T-helper 2 cell (primary cell): ENCODE measurements at places on chromosomes 7 and 10.

DNA sequence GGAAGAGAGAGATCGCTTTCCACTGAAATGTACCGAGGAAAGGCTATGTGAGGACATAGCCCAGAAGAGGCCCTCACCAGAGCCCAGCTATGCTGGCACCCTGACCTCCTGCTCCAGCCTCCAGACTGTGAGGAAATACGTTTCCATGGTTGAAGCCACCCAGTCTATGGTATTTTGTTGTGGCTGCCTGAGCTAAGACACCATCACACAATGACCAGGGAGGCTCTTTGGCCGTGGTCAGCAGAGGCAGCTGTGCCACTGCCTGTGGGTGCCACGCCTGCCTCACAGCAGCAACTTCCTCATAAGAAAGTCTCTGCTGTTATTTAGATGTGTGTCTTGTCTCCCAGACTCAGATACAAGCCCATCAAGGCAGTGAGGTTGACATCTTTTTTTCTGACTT lies 182.7 kb upstream of the PLXNA4 start:
- no peak for DNase-seq

DNA sequence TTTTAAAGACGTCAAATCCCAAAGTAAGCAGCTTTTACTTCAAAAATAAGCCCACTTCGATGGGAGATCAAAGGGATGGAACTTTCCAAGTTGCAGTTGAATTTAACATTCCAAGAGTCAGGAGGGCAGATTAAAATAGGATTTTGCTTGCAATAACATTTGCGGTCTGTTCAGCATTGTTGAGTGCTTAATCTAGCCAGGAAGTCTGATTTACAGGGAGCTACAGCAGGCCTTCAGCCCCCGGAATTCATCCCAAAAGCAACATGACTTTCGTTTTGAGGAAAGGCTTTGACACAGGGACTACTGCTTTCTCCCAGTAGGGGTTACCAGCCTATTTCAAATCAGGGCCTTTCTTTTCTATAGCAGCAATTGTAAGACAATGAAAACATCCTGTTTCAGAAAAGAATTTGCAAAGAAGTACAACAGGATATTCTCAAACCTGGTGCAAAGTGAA lies 279.6 kb upstream of the PITRM1 start:
- DNase-seq: no peak

DNA sequence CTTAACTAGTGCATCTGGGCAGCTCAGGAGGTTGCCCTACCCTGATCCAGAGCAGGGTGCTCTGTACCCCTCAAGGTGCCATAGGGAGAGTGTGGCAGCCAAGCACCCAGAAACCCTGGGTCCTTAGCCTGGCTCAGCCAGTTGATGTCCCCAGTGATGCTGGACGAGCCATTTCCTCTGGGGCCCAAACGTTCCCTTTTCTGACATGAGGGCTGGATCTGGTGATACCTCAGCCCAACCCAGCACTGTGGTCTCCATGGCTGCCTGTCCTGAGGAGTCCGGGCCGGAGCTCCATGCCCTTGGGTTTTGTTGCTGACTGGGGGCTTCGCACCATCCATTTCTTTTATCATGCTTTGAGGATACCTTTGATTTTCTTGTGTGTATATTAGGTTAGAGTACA lies 87.9 kb upstream of the IKZF1 start:
- DNase-seq: no peak

GRCh38 chr10:17851611-17852010 lies 42.5 kb downstream of the MRC1 start:
- DNase-seq: no peak

DNA sequence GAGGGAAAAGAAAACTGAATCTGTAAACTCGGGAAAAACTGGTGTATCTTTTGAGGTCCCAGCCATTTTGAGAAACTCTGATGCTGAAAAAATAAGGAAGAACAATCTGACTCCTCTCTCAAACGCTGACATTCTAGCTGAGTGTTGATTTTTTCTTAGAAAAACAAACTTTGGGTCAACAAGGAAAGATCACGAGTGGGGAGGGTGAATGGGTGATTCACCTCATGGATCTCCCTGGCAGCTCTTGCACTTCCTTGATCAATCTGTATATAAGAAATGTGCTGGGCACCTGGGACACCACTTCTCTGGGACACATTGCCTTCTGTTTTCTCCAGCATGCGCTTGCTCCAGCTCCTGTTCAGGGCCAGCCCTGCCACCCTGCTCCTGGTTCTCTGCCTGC lies at the start of gene PIP:
Gene PIP (plus strand): TSS at position 297 of the 400 bp plus-strand sequence. CDS start 40 bp downstream, at position 337.
- no peak for DNase-seq

DNA sequence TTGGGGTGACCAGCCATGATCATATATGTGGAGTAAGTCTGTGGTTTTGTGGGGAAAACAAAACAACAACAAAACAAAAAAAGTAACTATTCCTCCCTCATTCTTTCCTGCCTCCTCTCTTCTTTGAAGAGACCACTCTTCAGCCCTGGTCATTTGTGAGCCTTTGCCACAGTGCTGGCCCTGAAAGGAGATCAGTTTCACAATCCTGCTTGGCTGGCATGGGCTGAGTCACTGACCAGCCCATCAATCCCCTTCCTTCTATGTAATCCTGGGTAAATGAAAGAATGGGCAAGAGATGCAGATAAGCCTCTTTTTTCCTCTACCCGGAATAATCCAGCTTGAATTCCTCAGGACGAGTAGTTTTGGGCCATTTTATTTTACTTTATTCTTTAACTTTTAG lies 13.6 kb downstream of the CSTF2T start:
- no peak for DNase-seq

DNA sequence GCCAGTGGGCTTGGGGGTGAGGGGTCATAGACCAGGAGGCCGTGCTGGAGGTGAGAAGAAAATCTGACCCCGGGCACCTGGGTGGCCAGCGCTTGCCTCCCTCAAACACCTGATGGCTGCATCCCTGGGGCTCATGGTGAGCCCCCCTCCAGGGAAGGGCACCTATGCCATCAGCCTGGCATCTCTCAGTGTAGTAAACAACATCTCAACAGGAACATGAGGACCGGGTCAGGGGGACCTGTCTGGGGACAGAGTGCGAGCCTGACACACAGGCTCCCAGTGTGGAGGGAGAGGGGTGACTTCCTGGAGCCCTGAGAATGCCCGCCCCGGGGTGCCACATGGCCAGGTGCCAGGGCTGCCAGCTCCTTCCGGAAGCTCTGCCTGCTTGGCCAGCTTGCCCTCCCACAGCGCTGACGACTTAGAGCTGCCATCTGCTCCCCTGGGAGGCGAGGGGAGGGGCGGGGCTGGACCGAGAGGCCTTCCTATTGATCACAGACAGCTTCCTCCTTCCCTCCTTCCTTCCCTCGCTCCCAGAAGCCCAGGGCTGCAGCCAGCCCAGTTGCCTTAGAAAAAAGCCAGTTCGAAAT lies 12.3 kb downstream of the STX1A start:
- peak; percentile 42 for DNase-seq

DNA sequence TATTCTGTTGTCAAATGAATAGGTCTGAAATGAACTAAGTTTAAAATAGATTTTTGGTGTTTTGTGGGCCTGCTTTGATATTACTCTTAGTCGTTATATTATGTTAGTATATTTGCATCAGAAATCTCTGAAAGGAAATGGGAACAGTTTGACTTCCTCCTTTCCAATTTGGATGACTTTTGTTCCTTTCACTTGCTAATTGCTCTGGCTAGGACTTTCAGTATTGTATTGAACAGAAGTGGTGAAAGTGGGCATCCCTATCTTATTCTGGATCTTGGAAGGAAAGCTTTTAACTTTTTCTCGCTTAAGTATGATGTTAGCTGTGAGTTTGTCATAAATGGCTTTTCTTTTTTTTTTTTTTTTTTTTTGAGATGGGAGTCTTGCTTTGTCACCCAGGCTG lies 273.6 kb upstream of the DKK1 start:
- DNase-seq: no peak

GRCh38 chr7:132437730-132438129 lies 138.5 kb downstream of the PLXNA4 start:
- DNase-seq: peak; percentile 60

DNA sequence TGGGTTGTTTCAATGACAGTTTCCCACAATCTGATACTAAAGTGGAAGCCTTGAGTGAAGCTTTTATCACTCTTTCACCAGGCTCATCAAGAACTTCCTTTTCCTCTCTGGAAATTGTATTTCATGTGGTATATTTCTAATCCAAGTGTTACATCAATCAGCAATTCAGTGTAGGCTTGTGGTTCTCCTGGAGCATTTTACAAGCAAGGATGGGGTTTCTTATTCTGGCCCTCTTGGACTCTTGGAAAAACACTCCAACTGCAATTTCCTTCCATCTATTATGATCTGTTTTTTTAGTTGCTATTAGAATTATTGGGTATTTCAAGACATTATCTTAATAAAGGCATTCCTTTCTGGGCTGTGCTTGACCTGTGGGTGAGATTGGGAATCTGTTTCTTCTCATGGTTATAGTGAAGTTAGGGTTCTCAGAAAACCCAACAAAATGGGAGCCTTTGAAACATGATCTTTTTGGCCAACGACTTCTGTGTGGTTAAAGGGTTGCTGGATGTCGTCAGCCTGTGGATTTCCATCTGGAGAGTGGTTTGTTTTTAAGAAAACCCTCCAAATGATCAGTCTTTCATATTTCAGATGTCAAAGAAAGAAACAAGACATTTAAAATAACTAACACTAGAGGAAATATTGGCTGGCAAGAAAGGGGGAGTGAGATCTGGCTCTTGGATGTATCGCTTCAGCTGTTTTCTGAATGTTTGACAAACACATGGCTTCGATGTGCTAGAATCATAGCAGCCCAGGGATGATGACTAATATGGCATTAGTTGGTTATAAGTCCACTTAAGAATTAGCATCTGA lies 540.2 kb downstream of the LRMDA start:
- DNase-seq: no peak

GRCh38 chr10:1377740-1378397 lies 321.7 kb downstream of the WDR37 start:
- DNase-seq: no peak

DNA sequence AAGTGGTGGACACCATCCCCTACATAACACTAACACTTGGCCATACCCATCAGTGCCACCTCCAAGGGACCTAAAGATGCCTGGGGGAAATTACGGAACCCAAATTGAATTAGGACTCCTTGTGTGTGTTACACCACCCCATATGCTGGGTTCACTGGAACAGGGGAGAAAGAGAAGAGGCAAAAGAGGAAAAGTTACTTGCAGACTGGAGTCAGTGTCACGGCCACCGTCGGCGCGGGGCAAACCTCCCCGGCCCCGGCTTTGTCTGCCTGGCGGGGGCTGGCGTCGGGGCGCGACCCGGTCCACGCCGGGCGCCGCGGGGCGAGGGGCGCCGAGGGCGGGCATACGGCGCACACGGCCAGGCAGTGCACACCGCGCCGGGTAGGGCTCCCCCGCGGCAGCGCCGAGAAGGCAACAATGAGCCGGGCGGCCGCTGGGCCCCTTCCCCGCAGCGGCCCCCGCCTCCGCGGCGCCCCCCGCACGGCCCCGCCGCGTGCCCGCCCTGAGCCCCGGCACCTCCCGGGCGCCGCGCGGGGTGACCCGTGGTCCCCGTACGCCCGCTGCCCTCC lies 171.1 kb downstream of the FAM107B start:
- DNase-seq: no peak

DNA sequence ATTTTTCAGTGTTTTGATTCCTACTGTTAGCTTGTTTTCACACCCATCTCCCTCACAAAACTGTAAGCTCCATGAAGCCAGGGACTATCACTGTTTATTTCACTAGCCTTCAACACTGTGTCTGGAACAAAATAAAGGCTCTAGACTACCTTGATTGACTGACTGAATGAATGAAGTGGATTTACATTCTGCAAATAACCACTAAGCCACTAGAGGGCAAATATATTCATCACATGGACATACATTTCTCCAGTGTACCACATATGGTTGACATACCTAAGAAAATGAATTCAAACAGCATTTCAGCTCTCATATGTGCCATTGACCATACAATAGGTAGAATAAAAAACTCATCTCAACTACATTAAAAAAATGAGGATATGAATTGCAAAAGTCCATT lies 185.9 kb downstream of the RAB11FIP2 start:
- no peak for DNase-seq

- no peak for DNase-seq
Measured at GRCh38 chr7:7321681-7322080, 139.3 kb downstream of the C1GALT1 start.
